Stimulated activated naive CD4-positive, alpha-beta T cell treated with Interleukin-2 at 50 U/mL for 16 hours (primary cell): ENCODE measurements at places on chromosomes 5 and 9.

DNA sequence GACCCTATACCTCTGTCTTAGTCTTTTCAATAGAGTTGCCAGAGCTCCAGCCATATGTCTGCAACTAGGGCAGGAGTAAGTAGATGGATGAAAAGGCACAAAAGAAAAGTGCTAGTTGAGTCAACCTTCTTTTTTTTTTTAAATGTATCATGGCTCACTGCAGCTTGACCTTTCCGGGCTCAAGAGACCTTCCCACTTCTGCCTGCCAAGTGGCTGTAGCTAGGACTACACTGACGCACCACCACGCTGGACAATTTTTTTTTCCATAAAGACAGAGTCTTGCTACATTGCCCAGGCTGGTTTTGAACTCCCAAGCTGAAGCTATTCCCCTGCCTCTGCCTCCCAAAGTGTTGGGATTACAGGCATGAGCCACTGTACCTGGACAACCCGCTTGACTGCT lies 27.3 kb downstream of the FOXE1 start:
- no peak for DNase-seq

- DNase-seq: no peak
Observed at GRCh38 chr5:58056546-58056945, 403.3 kb downstream of the PLK2 start.

DNA sequence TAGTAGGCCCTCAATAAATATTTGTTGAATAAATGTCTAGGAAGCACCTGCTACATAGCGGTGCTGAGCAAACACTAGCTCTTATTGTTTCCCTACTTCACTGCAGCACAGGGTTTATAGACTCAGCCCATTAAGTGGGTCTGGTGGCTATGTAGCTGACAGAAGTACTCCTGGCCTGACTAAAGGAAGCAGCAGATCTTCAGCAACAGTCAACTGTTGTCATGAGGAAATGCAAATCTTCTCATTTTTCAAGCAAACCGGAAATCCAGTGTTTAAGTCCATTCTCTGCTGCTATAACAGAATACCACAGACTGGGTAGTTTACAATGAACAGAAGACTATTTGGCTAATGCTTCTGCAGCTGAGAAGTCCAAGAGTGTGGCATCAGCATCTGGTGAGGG lies 2.8 kb upstream of the TEX10 start:
- no peak for DNase-seq

GRCh38 chr9:14870090-14870489 lies 40.1 kb downstream of the FREM1 start:
- no peak for DNase-seq

- DNase-seq: no peak
Observed at GRCh38 chr9:136486131-136486530, 3.3 kb upstream of the SEC16A start.

GRCh38 chr5:141431286-141431685 lies 979 bp downstream of the PCDHGA12 start:
- DNase-seq: no peak
